ENCODE measurements at places on chromosomes 11 and 22.

DNA sequence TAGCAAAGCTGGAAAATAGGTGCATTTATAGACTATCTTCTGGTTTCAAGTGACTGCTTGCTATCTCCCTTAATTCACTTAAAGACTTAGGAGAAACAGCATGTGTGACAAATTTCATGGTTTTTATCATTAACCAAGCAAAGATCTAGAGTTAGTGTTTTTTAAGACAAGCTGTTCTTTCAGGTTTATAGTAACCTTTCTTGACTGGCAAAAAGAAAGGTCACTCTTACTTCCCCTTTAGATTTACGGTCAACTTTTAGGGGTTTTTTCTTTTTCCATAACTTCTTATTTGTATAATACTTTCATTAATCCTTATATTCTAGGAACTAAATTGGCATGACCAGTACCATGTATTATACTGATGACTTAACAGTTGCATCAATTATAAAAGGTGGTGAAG, 46.6 kb downstream of the KDM2A start:
- no peak for DNase-seq

- DNase-seq, result no peak
Measured at GRCh38 chr11:88603091-88603867, 265.7 kb upstream of the CTSC start.

DNA sequence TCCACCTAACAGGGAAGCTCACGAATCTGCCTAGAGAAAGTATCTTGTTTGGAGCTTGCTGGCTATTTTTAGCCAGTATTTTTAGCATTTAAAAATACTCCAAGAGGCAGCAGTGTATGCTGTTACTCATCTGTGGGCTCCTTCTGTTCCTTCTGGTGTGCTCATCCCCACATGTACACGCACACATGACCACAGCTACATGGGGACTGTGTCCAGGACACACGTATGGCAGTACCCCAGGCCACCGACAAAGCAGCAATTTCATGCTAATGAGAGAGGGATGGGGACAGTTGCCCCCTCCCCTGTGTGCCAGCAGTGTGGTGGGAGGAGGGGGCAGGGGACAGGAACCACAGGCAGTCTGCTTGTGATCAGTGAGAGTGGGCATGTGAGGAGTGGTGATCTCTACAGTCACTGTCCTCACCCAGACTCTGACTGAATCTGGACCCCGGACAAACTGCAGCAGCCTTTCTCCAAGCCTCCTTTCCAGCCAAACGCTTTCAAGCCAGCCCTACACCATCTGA, 16.4 kb downstream of the USP2 start:
- no peak for DNase-seq

GRCh38 chr22:47779474-47779873, 1017.0 kb downstream of the TBC1D22A start:
- DNase-seq, result no peak

Data from cortex of kidney (tissue), 1 donor.